ENCODE measurements at places on chromosomes 7 and 10. TPM values are rescaled to one million over a fixed set of nuclear protein-coding genes. Genes with fewer than 3 reads are reported as not detected.

Gene SUMF2
- total RNA-seq = 144 TPM

Gene TAS2R5
- 3.5 TPM for total RNA-seq

Gene GPR26
- total RNA-seq = not detected

Gene CRHR2
- not detected for total RNA-seq

Gene EVX1
- total RNA-seq = not detected

Gene GPR146
- total RNA-seq = 0.17 TPM

Gene RAB19
- 1.3 TPM for total RNA-seq

Gene C10orf62
- total RNA-seq = not detected

Gene TMEM176A
- total RNA-seq = not detected

Gene CDH23
- 0.17 TPM for total RNA-seq

Gene ASNS
- 188 TPM for total RNA-seq

Gene ANKRD61
- total RNA-seq = not detected

Gene PAX4
- total RNA-seq = not detected

Gene ARHGEF35
- total RNA-seq = 38.6 TPM

Gene SNX10
- 13.0 TPM for total RNA-seq

Gene MAGI2
- 2.3 TPM for total RNA-seq
